Stomach (tissue), 19 donors: ENCODE measurements at places on chromosomes 4 and X.
A peak's percentile ranks its signal among the peaks of the same experiment; 100 is the strongest.

- DNase-seq: no peak
Observed at GRCh38 chr4:96916711-96917110, 1076.8 kb downstream of the PDHA2 start.

DNA sequence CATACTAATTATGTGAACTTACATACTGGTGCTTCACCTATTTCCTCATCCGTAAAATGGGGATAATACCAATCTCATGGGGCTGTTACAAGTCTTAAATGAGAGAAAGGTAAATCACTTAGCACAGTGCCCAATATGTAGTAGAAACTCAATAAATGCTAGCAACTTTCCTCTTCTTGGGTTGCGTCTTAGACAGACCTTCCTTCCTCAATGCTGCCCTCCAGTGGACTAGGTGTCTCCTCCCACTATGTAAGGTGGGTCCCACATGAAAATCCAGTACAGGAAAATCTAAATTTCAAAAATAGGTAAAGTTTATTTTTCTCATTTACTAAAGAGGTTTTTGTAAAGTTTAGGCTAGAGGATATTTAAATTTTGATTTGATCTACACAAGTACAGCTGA, 20.6 kb downstream of the ZDHHC9 start:
- DNase-seq: peak; percentile 33

DNA sequence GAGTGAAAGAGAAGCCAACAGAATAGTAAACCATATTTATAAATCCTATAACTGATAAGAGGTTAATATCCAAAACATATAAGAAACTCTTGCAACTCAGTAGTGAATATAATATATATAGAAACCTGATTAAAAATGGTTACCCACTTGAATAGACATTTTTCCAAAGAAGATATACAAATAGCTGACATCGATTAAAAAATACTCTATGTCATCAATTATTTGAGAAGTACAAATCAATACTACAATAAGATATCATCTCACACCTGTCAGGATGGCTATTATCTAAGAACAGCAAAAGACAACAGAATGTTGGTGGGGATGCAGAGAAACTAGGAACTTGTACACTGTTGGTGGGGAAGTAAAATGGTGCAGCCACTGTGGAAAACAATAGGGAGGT, 254.4 kb downstream of the PPARGC1A start:
- DNase-seq: no peak

- DNase-seq: no peak
Observed at GRCh38 chrX:112830540-112830939, 10.1 kb downstream of the AMOT start.

- no peak for DNase-seq
Observed at GRCh38 chr4:183989461-183989860, 84.4 kb downstream of the STOX2 start.

GRCh38 chr4:112110059-112110425, 35.2 kb upstream of the FAM241A start:
- DNase-seq: no peak

DNA sequence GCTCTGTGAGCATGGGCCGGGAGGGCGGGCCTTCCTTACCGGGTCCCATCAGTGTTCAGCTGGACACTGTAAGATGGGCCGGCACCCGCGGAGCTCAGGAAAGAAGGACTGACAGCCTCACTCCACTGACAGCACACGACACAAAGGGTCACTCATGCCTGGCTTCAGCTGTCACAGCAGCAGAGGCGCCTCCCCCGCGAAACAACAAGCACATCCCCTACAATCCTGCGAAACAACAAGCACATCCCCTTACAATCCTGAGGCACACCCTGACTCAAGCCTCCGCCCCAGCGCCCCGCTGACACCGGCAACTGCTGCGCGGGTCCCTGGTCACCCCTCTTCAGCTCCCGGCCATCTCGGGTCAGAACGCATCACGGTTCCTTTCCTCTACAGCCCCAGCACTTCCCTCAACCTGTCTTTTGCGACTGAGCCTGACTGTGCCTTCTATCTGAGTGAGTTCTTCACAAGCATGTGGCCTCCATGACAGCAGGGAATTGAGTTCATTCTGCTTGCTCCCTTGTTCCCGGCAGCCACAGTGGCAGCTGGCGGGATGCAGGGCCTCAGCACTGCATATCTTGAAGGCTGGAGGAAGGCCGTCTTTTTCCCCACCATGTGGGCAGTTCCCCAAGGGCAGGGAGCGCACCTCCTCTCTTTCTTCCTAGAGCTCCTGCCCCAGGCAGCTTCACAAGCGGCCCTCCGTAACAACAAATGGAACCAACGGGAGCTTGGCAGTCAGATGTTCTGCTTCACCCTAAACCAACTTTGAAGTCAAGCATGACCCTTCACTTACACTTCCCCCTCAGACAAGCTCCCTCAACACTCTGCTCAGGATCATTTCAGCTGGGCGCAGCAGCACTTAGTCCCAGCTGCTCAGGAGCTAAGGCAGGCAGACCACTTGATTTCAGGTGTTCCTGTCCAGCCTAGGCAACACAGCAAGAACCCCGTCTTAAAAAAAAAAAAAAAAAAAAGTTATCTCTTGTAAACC, 39.6 kb downstream of the SCD5 start:
- no peak for DNase-seq

DNA sequence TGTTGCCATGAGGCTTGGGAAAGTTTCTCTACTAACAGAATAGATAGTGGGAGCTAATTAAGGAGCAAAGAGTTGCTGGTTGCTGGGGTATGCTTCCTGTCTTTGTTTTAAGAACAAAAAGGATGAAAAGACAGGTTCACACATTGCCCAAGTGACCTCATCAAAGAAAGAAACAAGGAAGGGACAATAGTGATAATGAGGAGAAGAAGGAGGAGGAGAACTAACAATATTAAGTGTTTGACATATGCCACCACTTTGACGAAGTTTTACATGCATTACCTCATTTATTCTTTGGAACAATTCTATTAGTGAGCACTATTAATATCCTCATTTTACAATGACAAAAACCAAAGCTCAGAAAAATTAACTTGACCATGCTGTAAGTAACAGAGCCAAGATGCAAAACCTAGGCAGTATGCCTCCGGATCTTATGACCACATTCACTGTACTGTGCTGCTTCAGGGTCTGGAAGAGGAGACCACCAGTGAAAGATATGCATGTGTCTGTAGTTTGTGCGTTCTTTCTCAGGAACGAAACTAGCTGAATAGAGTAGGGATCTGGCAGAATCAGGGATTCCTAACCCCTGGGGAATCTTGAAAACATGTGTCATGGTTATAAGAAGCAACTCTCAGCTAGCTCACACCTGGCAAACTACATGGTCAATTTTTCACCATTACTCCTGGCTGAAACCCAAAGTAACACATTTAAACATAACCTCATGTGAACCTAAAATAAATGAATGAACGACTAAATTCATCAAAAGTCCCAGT, 83.8 kb downstream of the MOSPD2 start:
- peak; percentile 14 for DNase-seq

DNA sequence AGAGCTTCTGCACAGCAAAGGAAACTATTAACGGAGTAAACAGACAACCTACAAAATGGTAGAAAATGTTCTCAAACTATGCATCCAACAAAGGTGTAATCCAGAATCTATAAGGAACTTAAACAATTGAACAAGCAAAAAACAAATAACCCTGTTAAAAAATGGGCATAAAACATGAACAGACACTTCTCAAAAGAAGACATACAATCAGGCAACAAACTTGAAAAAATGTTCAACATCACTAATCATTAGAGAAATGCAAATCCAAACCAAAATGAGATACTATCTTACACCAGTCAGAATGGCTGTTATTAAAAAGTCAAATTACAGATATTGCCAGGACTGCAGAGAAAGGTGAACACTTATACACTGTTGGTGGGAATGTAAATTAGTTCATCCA, 309.6 kb upstream of the KLF3 start:
- no peak for DNase-seq

- DNase-seq: no peak
Observed at GRCh38 chr4:178003098-178003657, 560.9 kb upstream of the AGA start.

DNA sequence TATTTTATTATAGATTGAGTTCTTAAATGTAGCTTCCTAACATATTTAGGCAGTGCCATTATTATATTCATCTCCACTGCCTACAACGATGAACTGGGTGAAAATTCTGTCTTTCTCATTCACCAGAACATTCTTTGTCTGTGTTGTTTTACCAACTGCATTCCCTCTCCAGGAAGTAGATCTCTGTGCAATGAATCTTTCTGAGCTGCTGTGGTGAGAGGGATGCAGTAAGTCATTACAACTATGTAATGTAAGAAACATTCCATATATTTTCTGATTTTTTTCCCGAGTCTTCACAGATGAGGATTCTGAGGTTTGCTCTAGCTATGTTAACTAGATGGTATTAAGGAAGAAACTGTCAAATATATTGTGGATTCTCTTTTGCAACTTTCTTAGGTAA, 811.9 kb upstream of the PCDH7 start:
- DNase-seq: no peak

- no peak for DNase-seq
Observed at GRCh38 chr4:654871-655463, 19.1 kb downstream of the ATP5ME start.

GRCh38 chr4:30718021-30718542, 2.1 kb upstream of the PCDH7 start:
- peak; percentile 86 for DNase-seq

GRCh38 chr4:68383115-68383514, 33.2 kb upstream of the YTHDC1 start:
- DNase-seq: no peak

DNA sequence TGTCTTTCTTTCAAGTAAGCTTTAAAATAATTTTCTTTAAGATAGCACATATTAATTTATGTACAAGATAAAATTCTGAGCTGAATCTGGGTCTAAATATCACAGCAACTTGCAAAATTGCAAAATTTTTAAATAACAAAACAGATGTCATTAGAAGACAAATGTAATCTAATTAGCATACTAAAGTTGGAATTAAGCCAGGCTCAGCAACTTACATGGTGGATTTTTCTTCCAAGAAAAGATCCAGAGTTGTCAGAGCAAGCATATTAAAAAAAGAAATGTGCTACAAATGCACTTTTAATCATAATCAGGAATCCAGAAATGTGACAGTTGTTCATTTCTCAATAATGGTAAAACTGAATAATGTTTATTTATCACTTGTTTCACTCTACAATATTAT, 906.9 kb upstream of the INTU start:
- DNase-seq: no peak

DNA sequence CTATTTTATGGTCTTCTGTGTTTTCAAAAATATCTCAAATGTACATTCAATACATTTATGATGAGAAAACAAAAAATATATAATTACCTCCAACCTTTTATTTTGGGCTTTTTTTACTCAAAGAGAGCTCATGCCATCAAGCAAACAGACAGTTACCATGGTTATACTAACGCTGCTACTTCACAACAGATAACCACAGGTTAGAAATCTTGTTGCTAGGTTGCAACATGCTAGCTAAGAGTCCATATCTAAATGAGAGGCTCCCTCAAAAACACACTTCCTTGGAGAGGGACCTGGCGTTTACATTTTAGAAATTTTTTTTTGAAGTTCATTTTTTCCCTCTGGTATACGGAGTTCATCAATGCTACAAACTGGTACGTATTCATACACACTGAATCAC, 44.3 kb downstream of the TBC1D9 start:
- peak; percentile 52 for DNase-seq

GRCh38 chr4:94588896-94589693, 137.4 kb downstream of the PDLIM5 start:
- DNase-seq: no peak

DNA sequence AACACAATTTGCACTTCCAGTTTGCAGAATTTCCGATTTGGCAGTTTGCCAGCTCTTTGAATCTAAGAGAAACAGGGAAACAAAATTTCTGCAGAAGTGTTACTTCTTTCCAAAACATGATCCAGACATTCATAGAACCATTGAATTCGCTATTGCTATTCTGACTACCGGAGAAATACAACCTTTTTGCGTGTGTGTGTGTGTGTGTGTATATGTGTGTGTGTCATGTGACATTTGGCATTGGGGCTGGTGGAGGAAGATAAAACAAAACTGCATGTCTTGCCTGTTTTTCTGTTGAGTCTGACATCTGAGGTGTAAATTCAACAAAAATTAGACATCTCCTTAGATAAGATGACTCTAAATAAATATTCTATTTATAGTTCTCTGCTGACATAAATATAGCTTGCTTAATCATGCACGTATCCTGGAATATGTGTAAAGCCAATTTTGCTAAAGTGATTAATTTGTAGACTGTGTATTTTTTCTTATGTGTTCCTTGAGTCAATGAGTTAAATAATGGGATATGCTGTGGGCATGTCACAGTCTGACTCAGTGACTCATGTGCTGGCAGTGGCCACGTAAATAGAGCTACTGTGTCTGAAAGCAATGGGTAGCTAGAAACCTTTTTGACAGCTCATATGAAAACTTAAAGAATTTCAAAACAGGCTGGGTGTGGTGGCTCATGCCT, 98.9 kb downstream of the HPGD start:
- peak; percentile 54 for DNase-seq

GRCh38 chr4:147042046-147042445, 96.4 kb upstream of the TTC29 start:
- no peak for DNase-seq

DNA sequence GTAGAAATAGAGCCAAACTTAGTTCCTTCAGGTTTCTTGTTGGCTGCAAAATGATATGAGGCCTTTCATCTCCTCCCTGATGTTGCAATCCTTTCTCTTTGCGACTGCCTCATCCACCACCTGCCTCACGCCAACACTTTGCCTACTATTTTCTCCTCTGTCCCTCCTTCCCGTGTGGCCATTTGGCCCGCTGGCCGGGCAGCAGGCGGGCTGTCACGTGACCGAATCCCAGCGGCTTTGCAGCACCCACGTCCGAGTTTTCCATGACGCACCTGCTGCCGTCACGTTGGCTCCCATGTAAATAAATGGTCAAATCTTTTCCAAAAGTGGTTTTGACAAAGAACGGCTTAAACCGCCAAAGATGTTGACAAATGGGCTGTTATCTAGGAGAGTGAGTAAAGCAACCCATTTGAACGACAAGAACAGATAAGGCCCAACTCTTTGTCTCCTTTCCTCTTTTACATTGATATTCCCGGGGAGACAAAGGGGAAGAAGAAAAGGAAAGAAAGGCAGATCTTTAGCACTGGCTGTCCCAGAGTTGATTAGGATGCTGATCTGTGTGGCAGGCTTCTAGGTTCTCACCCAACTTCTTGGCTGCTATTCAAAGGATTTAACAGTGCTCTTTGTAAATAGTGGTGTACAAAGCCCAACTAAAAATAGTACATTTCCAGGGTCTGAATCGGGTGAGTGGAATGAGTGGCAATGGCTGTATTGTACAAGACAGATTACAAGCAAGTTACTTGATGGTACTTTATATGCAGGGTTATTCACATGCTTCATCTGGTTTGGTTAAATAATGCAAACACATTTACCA, 174.2 kb upstream of the JADE1 start:
- peak; percentile 93 for DNase-seq

DNA sequence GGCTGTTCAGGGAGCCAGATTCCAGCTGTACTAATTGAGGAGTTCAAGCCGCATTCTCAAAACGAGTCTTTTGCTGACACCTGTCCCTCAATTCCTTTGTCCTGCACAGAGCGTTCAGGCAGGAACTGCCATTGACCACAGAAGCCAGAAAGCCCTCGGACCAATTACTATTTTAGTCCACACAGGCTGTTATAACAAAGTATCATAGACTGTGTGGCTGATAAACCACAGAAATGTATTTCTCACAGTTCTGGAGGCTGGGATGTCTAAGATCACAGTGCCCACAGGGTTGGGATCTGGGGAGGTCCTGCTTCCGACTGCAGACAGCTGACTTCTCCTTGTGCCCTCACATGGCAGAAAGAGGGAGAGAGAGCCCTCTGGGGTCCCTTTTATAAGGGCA, 119.8 kb upstream of the ATP6AP2 start:
- DNase-seq: no peak

GRCh38 chr4:7186516-7187167, 5.7 kb upstream of the SORCS2 start:
- peak; percentile 1 for DNase-seq
